ENCODE measurements at places on chromosomes 7 and 10.

DNA sequence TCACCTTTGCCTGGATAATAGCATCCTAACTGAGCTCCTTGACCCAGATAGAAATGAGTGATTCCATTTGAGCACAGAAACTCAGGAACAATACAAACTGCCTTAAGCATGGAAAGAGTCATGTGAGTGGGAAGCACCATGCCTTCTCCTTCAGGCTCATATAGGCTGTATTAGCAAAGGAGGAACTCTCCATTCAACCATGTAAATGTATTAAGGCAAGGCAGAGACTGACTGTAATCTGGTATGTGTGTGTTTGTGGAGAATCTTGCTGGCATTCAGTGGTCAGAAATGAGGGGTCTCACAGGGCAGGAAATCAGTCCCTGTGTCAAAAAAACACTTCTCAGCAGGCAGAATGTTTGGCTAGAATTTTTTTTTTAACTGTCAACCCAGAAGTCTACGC lies 40.2 kb downstream of the COA1 start:
- DNase-seq, result no peak

DNA sequence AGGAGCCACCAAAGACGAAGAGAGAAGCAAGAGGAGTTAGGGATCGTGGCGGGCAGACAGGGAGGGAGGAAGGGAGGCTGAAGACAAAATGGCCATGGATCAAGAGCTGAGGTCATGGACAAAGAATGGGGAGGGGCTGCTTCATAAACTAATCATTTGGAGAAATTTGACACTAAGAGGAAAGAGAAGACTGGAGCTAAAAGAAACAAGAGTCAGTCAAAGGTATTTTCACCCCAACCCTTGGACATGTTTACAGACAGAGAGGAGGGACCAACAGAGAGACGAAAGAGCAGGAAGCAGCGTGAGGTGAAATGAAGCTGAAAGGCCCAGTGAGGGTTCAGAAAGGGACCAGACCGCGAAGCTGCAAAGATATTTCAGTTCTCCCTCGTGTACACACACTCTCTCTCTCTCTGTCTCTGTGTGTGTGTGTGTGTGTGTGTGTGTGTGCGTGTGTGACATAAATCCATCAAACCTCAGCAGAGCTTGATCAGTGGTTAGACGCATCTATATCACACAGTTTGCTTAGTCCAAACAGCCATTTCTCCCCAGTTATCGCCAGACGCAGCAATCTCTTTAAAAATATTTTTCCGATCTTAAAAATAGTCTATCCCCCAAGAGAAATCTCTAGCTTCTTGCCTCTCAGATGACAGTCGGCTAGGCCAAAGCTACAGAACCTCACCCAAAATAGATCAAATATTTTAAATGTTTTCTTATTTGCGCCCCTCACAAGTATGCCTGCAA lies 12.5 kb upstream of the CALD1 start:
- no peak for DNase-seq

GRCh38 chr10:106396192-106396591 lies 768.3 kb downstream of the SORCS1 start:
- no peak for DNase-seq

- no peak for DNase-seq
Observed at GRCh38 chr7:140570120-140570519, 70.5 kb downstream of the DENND2A start.

GRCh38 chr7:1019255-1019785 lies 25.0 kb upstream of the GPR146 start:
- no peak for DNase-seq

- DNase-seq, result no peak
Observed at GRCh38 chr7:28739128-28739527, 219.0 kb downstream of the TRIL start.

Data from NCI-H1694 treated with DMSO at 0.1 percent for 48 hours (cell line).